ENCODE measurements at places on chromosomes 5 and 9. TPM values are rescaled to one million over a fixed set of nuclear protein-coding genes. Genes with fewer than 3 reads are reported as not detected.

SLC36A2 gene
- not detected for total RNA-seq

PHAX gene
- total RNA-seq = 42.5 TPM

FSTL4 gene
- total RNA-seq = not detected

TYRP1 gene
- total RNA-seq = not detected

FBP2 gene
- total RNA-seq = not detected

NHP2 gene
- total RNA-seq = 287 TPM

KCTD16 gene
- 0.27 TPM for total RNA-seq

LOX gene
- total RNA-seq = not detected

- no peak overlapping the region for H3K27ac ChIP-seq
- peaks cover 8% of the 10 kb centered on the region for H3K4me1 ChIP-seq
- H3K4me3 ChIP-seq = no peak overlapping the region
- peaks cover 53% of the 10 kb centered on the region for H3K27me3 ChIP-seq
- no peak for DNase-seq
Observed at GRCh38 chr9:96217294-96217707, 84.7 kb downstream of the HSD17B3 start.

GRCh38 chr9:126423916-126424185, 97.2 kb downstream of the MVB12B start:
- no peak overlapping the region for H3K4me3 ChIP-seq
- no peak overlapping the region for H3K27ac ChIP-seq
- H3K27me3 ChIP-seq = no peaks in the 10 kb centered on the region
- H3K36me3 ChIP-seq = no peaks in the 10 kb centered on the region
- no peak for DNase-seq

GRCh38 chr5:137370096-137371071, 128.7 kb downstream of the SPOCK1 start:
- no peaks in the 10 kb centered on the region for H3K27me3 ChIP-seq
- no peaks in the 10 kb centered on the region for H3K4me1 ChIP-seq
- H3K36me3 ChIP-seq = no peaks in the 10 kb centered on the region
- no peak overlapping the region for H3K27ac ChIP-seq
- no peak overlapping the region for H3K4me3 ChIP-seq

- H3K36me3 ChIP-seq = no peaks in the 10 kb centered on the region
- no peak for DNase-seq
- no peak overlapping the region for H3K4me3 ChIP-seq
- H3K4me1 ChIP-seq = no peaks in the 10 kb centered on the region
- no peaks in the 10 kb centered on the region for H3K27me3 ChIP-seq
Observed at GRCh38 chr9:98144631-98145030, 25.6 kb upstream of the TRIM14 start.

GRCh38 chr5:72161951-72162350, 54.7 kb downstream of the MAP1B start:
- H3K4me1 ChIP-seq = no peaks in the 10 kb centered on the region
- no peak overlapping the region for H3K4me3 ChIP-seq
- H3K36me3 ChIP-seq = no peaks in the 10 kb centered on the region
- DNase-seq = no peak
- H3K27ac ChIP-seq = no peak overlapping the region

DNA sequence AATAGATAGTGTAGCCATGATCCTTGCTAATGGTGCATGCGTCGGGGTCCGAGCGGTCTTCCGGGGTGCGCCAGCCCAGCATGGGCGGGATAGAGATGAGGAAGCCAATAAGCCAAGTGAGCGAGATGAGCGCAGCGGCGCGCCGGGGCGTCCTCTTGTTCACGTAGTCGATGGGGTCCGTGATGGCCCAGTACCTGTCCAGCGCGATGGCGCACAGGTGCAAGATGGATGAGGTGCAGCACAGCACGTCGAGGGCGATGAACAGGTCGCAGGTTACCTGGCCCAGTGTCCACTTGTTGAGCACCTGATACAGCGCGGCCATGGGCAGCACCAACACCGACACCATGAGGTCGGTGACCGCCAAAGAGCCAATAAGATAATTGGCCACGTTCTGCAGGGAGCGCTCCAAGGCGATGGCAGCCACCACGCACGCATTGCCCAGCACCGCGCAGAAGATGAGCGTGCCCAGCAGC, 1.1 kb downstream of the HTR1A start:
- no peaks in the 10 kb centered on the region for H3K36me3 ChIP-seq
- no peak for DNase-seq
- H3K4me3 ChIP-seq = no peak overlapping the region

DNA sequence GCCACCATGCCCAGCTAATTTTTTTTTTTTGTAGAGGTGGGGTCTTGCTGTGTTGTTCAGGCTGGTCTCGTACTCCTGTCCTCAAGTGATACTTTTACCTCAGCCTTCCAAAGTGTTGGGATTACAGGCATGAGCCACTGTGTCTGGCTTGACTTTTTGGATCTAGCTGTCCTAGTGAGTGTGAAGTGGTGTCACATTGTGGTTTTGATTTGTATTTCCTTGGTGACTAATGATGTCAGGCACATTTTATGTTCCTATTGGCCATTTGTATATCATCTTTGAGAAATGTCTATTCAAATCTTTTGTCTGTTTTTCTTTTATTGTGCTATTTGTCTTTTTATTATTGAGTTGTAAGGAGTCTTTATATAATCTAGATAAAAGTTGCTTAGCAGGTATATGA, 53.5 kb upstream of the MCCC2 start:
- H3K4me1 ChIP-seq = peaks cover 9% of the 10 kb centered on the region
- no peaks in the 10 kb centered on the region for H3K27me3 ChIP-seq
- H3K27ac ChIP-seq = no peak overlapping the region

GRCh38 chr5:125480911-125481310, 734.5 kb upstream of the ZNF608 start:
- no peaks in the 10 kb centered on the region for H3K36me3 ChIP-seq
- H3K4me1 ChIP-seq = no peaks in the 10 kb centered on the region
- no peak overlapping the region for H3K27ac ChIP-seq
- no peak for DNase-seq
- H3K4me3 ChIP-seq = no peak overlapping the region
- H3K27me3 ChIP-seq = no peaks in the 10 kb centered on the region

Data from activated CD8-positive, alpha-beta T cell treated with anti-CD3 and anti-CD28 coated beads for 36 hours (primary cell).